ENCODE measurements at places on chromosomes 11 and 22.

DNA sequence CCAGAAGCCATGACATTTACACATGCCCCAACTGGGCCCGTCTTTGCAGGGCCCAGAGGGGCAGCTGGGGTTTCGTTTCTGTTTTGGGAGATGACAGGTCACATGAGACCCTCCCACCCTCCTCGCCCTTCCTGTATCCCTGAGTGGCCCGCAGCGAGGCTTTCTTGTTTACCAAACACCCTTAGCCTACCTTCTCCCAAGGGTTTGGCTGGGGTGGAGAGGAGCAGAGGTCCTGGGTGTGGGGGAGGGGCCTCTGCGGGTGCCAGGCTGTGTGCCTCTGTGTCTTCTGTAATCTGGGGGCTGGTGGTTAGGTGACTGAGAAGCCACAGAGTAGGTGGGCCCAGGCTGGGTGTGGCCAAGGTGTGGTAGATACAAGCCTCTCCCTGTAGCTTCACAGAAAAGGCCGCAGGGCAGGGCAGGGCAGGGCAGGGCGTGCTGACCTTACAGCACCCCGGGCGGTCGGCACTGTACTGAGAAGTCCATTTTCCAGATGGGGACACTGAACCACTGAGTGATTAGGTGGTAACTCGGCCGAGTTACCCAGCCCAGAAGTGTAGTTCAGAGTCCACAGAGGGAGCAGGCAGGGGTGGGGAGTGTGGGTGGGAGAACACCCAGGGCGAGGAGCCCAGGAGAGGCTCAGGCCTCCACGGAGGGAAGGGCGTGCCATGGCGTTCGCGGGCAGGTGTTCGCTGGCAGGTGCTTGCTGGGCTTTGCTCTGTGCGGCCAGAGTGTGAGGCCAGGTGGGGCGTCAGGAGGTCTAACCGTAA is 8.7 kb downstream of the PRR5 start:
- DNase-seq: peak; percentile 43

GRCh38 chr11:134639586-134640330 is 227.7 kb upstream of the B3GAT1 start:
- peak; percentile 19 for DNase-seq

- DNase-seq: no peak
Measured at GRCh38 chr11:125457814-125458343, 38.2 kb downstream of the FEZ1 start.

DNA sequence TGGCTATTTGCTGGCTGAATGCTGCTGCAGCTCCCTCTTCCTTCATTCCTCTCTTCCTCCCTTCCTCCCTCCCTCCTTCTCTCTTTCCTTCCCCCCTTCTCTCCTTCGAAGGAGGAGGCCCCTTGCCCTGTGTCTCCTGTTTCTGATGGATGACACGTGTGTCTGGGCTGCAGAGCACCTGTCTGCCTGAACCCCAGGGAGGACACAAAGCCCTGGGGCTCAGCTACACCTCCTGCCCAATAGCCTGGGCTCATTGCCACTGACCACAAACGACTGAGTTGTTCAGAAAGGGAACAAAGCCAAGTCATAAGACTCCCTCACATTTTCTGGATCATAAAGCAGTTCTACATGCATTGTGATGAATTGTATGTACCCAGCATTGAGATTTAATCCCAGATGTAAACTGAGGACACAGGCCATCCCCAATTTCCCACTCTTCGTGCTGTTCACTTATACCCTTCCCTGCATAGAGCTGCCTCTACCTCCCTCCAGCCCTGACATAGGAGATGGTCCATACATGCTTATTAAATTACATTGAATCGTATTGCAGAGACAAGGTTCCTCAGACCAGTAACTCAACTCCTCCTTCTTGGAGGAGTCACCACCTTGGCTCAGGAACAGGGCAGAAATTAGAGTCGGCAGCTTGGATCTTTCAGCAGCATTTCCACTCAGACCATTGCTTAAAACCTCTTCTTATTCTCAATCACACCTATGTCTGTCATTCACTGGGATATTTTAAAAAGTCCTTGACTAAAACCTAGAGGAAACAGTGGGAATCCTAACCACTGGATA is 1.2 kb downstream of the CSRP3 start:
- DNase-seq: peak; percentile 94

- no peak for DNase-seq
Measured at GRCh38 chr11:112511911-112512310, 251.3 kb upstream of the PLET1 start.

DNA sequence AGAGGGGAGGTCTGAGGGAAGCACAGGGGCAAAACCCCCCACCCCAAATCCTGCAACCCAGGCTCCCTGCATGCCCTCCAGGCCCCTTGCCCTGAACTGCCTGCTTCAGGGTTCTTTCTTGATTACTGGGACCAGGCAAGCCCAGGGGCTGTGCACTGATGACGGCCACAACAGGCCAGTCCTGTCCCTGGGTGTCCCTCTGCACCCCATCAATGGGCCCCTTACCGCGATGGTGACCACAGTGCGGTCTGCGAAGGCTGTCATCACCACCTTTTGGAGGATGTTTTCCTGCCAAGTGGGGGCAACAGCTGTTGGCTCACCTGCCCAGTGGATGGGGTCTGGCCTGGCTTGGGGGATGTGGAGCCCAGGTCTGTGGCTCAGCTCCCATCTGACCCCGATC is 5.0 kb upstream of the KCNJ11 start:
- DNase-seq: no peak

DNA sequence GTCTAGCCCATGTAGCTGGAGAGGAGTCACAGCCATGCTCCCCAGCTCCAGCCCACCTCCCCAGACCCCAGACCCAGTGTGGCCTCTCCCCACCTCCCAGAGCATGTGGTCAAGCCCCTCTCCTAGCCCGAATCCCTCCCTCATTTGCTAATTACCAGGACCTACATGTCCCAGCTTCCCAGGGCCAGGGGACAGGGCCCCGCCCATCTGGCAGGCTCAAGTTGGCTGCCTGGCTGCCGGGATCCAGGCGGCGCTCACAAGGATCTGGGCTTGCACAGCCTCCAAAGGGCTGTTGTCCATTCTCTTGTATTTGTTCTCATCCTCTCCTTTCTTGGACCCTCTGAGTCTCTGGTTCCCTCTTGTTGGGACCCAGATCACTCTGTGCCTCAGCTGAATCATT is 4.6 kb upstream of the MIF start:
- DNase-seq: no peak

- DNase-seq: no peak
Measured at GRCh38 chr11:118497831-118498230, 29.4 kb upstream of the TTC36 start.

DNA sequence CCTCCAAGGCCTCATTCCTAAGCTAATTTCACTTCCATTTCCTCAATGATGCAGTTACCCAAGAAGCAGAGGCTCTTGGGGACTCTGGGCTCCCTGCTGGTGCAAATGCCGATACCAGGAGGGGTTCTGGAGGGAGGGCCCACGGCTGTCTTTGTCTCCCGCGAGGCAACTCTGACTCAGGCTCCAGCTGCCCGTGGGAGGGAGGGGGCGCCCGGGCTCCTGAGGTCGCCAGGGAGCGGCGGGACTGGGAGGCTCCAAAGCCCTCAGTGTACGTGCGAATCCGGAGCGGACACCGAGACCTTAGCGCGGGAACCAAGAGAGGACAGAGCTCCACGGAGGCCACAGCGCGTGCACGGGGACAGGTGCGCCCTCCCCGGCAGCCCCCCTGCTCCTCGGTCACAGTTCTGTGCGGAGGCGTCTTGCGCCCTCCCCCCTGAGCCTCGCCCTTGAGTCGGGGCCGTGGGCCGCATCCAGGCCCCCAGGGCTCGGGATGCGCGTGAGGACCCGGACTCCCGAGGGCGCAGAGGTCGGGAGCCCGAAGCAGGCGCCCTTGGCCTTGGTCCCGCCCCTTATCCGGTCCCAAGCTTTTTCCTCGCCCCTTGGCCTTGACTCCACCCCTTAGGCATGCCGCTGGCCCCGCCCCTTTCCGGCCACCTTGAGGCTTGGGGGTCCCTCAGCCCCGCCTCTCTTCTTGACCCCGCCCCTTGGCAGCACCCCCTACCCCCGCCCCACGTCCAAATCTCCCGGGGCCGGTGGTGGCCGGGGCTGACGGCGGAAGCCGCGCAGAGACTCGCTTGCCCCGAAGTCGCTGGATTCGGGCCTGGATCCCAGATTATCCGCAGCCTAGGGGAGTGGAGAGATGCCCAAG is 4.7 kb upstream of the SHISA8 start:
- peak; percentile 71 for DNase-seq

- peak; percentile 60 for DNase-seq
Measured at GRCh38 chr11:105100206-105100605, 39.4 kb downstream of the CARD18 start.

DNA sequence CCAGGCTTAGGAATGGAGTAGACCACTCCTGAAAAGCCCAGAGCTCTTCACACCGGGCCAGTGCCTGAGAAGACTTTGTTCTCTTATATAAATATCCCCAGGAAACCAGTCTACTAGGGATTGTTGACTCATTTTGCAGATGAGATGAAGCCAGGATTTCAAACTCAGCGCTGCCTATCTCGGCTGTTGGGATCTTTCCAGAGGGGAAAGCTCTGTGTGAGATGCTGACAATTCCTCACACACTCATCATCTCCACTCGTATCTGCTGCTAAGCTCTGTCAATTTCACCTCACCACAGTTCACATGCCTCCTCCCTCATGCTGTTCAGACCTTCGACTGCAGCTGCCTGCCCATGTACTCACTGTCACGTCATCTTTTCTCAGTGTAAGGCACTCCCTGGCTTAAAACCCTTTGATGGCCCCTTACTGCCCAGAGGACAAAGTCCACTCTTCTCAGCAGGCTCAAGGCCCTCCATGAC is 12.5 kb downstream of the USH1C start:
- DNase-seq: no peak

GRCh38 chr11:7600205-7600775 is 73.0 kb downstream of the CYB5R2 start:
- peak; percentile 75 for DNase-seq

DNA sequence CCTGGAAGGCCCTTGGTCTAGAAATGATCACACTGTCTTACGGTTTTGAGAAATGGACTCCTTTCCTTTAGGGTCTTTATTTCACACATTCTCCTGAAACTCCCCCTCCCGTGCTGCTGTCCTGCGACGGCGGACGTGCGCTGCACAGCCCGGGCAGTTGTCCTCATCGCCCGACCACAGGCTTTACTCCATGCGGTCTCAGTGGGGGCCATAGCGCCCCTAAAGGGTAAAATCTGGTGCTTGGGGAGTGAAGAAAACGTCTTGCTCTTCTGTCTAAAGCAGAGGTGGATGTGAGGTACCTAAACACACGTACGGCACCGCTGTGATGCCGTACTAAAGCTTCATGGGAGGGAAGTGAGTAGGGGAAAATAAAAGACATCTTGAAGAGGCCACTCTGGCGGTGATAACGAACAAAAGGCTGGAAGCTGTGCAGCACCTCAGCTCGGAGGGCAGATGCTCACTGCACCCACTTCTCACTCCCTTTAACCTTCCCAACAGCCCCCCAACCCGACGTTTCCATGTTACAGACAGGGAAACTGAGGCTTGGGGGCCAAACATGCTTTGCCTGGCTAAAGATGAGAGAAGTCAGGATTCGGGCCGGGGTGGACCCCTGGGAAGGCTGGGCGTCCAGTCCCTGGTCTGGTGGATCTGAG is 22.6 kb downstream of the MPPED1 start:
- no peak for DNase-seq

DNA sequence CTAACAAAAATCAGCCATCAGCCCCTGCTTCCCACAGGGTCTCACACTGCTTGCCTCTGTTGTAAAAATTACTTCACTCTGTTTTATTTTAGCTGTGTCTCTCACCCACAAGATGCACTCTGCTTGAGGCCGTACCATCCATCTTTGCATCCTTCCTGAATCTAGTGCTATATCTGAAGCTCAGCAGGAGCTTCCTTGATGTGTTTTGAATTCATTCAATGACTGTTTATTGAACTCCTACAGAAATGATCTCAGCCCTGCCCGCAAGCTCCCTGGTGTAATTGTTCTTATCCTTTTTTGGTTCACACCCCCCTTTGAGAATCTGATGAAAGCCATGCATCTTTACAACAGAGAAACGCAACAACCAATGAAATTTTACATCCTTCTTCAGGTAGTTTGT is 310.2 kb upstream of the ZC3H12C start:
- DNase-seq: no peak

DNA sequence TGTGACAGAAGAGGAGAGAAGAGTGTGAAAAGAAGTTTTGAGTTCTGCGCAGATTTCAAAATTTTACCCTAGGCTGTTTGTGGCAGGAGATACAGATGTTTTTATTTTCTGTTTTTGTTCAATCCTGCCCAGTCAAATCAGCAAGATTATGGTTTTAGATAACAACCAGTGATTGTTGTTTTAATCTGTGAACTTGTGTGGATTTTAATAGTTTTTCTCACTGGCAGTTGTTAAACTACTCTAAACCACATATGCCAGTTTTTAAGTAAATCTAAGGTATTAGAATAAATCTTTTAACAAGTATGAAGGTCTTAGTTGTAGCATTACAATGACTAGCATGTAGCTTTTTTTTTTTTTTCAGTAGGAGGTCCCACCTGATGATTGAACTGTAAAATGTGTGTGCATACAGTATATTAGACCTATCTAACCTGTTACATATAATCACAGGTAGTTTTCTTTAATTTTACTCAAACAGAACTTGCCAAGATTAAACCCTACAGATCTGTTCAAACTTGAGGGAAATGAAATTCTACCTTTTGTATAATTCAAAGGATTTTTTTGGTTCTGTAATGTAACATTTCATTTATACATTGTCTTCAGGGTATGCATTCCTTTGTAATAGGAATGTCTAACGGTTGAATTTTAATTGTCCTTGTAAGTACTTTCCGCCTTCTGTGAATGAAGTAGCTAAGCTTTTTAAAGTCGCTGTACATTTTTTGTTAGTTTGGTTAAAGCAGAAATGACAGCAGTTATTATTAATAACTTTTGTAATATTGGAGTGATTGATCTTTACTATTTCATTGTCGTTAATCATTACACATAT is 13.3 kb downstream of the ATXN10 start:
- no peak for DNase-seq

GRCh38 chr11:2940147-2940920 is 11.1 kb upstream of the PHLDA2 start:
- peak; percentile 89 for DNase-seq

DNA sequence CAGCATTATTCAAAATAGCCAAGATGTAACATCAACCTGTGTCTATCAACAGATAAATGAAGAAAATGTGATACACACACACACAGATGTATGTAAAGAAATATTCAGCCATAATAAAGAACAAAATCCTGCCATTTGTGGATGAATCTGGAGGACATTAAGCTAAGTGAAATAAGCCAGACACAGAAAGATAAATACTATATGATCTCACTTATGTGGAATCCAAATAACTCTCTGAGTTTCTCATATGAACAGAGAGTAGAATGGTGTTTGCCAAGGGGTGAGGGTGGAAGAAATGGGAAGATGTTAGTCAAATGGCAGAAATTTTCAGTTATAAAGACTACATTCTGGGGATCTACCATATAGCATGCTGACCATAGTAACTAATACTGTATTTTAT is 224.2 kb downstream of the GUCY1A2 start:
- no peak for DNase-seq

- DNase-seq: no peak
Measured at GRCh38 chr11:108002476-108002875, 6.2 kb upstream of the CUL5 start.

- DNase-seq: no peak
Measured at GRCh38 chr11:12276831-12277475, 100.4 kb upstream of the PARVA start.

DNA sequence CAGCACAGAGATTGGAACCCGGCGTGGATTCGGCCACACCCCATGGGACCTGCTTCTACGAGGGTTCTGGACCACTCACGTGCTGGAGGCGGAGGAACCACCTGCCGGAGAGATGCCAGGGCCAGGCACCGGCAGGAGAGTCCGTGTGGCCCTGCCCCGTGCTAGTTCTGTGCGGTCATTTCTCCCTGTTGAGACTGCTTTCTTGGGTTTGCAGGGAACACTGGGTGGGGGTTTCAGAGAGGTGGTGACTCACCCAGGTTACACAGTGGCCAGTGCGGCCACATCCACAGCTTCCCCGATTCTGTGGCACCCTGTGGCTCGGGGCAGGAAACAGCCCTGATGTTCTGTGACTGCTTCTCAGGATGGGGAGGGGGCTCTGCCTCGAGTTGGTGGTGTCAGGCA is 3.6 kb upstream of the PHLDA2 start:
- peak; percentile 25 for DNase-seq
